ENCODE measurements at places on chromosomes 2 and 18.

DNA sequence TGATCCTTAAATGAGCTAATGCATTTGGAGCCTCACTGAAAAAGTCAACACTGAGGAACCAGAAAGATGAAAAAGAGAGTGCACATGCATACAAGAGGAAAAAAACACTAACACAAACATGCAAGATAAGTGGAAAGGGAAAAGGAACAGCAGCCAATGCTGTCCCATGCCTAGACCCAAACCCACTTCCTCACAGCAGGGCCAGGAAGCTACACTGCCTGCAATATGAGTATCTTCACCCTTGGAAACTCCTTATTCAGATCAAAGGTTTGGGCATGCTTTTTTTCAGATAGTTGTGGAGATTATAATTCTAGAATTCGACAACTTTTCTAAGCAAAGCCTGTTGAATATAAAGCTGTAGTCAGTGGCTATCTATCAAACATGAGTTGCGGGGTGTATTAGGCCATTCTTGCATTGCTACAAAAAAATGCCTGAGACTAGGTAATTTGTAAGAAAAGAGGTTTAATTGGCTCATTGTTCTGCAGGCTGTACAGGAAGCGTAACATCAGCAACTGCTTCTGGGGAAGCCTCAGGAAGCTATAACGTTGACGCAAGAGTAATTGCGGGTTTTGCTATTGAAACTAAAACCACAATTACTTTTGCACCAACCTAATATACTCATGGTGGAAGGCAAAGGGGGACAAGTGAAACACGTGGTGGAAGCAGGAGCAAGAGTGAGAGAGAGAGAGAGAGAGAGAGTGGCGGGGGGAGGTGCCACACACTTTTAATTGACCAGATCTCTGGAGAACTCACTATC lies 138.2 kb downstream of the MBD2 start:
- DNase-seq, result no peak

GRCh38 chr2:64918220-64918886 lies 70.8 kb upstream of the SLC1A4 start:
- DNase-seq, result no peak

DNA sequence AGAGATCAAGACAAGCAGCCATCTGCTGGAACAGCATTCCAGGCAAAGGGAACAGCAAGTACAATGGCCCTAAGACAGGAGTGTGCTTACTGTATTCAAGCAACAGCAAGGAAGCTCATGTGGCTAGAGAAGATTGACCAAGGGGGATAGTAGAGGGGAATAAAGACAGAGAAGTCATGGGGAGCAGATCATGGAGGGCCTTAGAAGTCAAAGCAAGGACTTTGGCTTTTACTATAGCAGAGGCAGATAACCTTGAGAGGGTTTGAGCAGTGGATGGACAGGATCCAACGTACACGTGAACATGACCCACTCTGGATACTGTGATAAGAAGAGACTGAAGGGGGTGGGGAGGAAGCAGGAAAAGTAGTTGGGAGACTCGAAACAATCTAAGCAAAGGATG lies 26.9 kb downstream of the SP5 start:
- DNase-seq, result no peak

- no peak for DNase-seq
These were observed 10.0 kb upstream of the VPS54 start for GRCh38 chr2:64029116-64029665.

DNA sequence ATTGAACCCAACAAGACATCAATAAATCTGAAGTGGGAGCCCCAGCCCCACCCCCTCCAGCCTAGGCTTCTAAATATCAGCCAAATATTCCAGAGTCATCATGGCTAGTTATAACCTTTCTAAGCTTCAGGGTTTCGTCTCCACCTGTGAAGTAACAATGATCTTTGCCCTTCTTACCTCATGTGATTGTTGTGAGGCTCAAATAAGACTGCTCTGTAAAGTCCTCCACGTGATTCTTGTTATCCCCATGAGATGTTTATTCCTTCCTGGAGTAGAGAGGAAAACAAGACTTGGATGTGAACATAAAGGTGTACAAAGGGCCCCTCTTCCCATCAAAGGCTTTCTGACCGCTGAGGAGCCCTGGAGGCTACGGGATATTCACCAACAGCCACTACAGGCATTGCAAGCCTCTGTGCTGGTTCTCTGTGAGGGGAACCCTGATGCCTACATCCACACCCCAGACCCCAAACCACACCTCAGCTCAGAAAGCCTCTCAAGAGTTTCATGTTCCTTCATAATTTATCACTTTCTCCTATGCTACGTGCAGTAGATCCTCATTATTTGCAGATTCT lies 20.1 kb upstream of the REEP1 start:
- DNase-seq, result no peak

- no peak for DNase-seq
These were observed 3.1 kb upstream of the EMX1 start for GRCh38 chr2:72914206-72914559.

DNA sequence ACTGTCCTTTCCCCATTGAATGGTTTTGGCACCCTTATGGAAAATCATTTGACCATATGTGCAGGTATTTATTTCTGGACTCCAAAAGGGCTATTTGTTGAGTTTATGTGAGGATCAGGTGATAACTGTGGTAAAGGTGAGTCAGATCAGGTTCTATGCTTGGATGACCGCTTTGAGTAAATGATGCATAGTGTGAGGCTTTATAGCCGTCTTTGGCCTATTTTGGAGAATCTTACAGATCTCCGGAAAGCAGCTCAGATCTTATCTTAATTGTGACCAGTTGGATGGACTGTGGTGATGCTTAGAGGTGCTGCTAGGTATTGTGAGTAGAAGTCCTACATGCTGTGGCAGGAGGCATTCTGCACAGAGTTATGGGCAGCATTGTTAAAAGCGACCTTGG lies 126.2 kb downstream of the METTL8 start:
- DNase-seq, result no peak

GRCh38 chr2:163630836-163631235 lies 105.0 kb downstream of the FIGN start:
- DNase-seq, result no peak

DNA sequence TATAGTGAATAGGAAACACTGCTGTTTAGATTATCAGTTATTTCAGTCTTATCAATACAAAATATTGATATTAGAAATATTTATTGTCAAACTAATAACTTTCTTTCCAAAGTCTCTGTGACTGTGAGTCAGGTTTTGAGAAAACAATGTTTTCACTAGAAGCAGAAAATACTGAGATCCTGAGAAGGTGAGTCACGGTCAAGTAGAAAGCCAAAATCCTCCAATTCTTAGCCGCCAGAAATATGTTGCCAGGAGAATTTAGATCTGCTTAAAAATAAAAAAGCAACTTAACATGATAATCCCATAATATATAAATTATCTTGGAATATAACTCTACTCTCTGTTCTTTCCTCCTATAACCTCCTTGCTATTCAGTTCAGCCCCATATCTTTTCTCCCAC lies 181.9 kb upstream of the NRXN1 start:
- no peak for DNase-seq

Measured in femur (tissue), 1 donor.